ENCODE measurements at places on chromosomes 3 and 15.

- no peak for DNase-seq
Observed at GRCh38 chr3:31086698-31087097, 192.2 kb upstream of the GADL1 start.

DNA sequence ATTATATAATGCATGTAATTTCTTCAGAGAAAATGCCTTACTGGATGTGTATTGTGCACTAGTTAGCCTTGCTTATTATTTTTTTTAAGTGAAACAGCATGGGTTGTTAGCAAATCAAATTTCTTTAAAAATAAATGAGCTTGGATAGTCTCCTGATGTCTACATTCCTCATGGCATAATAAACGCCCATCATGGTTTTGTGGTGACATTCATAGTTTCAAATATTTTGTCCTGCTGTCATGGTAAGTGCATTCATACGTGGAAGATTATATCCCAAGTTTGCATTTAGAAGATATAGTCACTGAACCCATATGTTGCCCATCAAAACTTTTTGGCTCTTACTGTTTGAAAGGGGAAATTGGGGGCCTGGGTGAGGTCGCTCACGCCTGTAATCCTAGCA is 130.7 kb downstream of the ALCAM start:
- no peak for DNase-seq

DNA sequence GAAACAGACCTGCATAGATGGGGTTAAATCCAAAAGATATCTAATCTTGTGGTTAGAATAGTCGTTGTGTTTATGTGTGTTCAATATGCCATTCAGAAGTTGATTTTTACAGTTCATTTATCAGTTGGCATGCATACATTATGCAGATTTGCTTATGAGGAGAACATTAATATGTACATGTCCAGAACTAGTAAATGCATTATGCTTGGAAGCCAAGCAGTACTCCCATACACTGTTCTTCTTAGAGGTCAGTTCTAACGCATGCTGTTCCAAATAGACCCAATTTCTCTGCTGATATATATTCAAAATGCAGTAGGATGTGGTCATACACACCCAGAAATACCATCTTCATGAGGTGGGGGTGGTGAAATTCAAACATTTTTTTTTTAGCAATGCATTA is 956 bp downstream of the FGF12 start:
- no peak for DNase-seq

DNA sequence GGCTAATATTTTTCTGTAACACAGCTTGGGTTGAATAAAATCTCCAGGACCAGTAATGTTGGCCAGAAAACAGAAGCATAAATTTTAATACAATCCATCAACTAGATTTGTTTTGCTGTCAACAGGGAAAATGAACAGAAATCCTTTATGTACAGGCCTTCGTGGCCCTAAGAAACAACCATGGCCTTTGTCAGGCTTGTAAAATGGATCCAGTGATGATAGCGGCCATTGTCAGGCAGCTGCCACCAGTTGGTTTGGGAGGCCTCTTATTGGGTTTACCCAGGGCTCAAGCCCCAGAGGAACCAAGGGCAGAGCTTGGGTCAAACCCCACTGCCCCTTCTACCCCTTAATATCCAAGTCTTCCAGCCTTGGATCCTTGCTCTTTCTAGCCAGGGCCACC is 5.6 kb upstream of the FYCO1 start:
- no peak for DNase-seq

- no peak for DNase-seq
Observed at GRCh38 chr3:192229866-192230265, 497.5 kb downstream of the FGF12 start.

- DNase-seq, result no peak
Observed at GRCh38 chr3:60269377-60269776, 981.9 kb downstream of the FHIT start.

GRCh38 chr3:149131589-149131988 is 2.2 kb downstream of the HPS3 start:
- no peak for DNase-seq

DNA sequence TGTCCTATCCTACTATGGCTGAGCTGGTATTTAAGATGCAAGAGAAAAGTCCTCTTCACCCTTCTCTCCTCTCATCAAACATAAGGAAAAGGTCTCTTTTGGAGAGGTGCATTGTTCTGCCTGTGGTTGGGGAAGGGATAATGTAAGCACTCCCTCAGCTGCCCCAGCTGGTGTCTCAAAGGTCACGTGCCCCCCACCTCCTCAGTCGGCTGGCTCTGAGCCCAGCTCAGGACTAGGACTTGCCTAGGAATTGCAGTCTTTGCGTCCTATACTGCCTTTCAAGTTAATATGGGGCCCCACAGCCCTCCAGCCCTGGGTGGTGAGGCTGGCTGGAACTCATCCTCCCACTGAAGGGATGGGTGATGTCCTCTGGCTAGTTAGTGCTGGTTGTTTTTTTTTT is 29.7 kb downstream of the OR4F15 start:
- no peak for DNase-seq

DNA sequence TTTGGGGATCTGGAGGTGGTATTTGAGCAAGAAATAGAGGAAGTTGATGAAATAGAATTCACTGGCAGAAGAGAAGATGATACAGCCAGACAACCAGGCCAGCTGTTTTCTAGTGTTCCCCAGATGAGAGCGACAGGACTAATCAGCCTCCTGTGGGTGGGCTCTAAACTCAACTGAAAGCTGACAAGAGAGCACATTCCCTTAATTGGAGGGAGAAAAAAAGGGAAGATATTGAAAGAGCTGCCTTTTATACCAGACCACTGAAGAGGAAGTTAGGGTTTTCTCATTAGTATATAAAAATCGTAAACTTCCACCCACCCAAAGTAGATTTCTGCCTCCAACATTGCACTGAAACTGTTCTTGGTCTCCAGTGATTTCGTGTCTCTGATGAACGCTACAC is 6.5 kb upstream of the TM4SF19 start:
- DNase-seq, result no peak

DNA sequence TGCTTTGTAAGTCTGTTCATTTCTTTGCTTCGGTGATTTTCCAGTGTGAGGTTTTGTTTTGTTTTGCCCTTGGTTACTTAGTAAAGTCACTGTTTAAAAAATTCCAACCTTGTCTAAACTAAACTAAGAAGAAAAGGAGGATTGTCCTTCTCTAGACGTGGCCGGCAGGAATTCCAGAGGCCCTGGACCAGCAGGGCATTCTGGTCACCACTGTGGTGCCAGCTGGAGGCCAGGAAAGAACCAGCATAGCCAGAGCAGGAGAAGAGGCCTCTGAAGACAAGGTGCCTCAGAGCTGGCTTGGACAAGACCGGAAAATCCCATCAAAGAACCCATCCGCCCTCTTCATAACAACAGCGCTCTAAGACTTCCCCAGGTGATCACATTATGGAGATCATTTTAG is 8.2 kb downstream of the PLOD2 start:
- no peak for DNase-seq

DNA sequence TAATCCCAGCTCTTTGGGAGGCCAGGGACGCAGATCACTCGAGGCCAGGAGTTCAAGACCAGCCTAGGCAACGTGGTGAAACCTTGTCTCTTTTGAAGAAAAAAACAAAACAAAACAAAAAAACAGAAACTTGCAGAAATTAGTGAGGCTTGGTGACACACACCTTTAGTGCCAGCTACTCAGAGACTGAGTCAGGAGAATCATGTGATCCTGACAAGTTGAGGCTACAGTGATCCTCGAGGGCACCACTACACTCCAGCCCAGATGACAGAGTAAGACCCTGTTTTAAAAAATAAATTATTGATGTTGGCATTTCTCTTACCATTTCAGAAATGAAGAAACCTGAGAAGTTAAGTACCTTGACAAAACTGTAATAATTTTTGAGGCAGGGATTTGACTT is 44.6 kb upstream of the CCNB2 start:
- DNase-seq, result no peak

DNA sequence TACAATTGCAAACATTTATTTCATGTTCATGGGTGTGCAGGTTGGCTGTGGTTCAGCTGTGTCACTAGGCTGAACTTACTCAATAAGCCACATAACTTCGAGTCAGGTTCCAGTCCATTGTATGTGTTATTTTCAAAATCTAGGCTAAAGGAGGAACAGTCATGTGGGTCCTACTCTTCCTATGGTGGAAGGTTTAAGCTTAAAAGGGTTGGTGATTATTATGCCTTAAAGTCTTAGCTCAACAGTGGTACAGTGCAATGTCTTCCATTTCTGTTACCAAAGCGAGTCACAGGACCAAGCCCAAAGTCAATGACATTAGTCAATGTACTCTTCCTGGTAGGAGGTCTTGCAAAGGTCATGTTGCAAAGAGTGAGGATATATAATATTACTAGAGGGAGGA is 78.2 kb downstream of the ATG7 start:
- no peak for DNase-seq

- DNase-seq, result no peak
Observed at GRCh38 chr3:15576475-15576874, 24.9 kb downstream of the HACL1 start.

DNA sequence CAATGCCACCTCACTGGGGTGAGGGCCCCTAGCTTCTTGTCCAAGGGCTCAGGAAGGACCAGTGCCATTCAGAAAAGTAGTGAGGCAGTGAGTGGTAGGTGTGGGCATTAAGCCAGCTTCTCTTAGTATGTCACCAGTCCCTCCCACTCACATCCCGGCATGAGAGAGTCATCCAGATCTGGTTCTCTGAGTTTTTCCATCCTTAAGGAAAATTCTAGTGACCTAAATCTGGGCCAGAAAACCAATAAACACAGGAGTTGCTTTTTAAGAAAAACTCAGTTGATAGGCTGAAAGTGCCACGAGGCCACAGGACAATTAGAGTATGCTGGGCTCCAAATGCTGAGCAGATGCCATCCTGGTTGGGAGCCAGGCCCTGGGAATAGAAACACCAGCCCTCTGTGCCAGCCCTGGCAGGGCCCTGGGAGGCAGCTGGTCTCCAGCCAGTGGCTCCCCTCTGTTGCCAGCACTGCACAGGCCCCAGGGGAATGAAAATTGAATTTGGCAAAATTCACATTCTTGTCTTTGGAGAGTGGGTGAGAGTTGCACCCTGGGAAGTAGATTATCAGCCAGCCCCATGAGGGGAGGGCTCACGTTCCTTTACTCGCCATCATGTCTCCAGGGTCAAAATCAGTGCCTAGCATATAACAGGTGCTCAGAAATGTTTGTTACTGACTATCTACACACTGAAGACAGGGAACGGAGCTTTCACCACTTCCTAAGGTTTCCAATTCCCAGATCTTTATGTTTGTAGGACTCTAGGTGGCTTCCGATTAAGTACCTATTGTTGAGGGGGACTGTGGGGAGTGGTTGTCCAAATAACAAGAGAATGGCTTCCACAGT is 52.8 kb downstream of the FAM43A start:
- DNase-seq, result no peak

DNA sequence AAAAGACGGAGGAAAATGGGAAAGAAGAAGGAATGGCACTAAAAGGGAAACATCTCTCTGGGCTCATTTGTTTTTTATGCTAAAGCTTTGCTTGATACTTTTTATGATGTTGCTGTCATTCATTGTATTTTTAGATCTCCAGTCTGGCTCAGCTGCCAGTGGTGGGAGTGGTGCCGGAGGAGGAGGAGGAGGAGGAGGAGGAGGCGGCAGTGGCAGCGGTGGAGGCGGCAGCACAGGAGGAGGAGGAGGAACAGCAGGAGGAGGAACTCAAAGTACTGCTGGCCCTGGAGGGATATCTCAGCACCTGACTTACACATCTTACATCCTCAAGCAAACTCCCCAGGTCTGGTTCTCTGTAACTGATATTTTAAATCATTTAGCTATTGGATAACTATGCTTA is 49.6 kb downstream of the MAP6D1 start:
- DNase-seq, result no peak

- no peak for DNase-seq
Observed at GRCh38 chr15:60674704-60675395, 195.9 kb upstream of the ICE2 start.

DNA sequence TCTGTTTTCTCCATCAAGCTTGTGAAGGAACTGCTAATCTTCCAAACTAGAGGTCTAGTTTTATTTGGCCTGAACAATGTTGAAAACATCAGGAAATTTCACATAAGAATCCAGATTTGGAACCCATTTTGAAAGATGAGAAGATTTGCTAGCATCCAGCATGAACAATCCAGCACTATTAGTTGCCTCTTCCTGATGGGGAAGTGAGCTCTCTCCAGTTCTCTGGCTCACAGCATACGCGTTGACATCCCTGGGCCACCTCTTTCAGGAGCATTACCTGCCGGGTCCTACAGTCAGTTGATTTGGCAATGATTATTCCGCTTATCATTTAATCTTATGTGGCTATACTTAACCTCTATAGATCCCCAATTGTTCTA is 10.9 kb downstream of the GPR87 start:
- no peak for DNase-seq

GRCh38 chr3:129085818-129086217 is 25.2 kb downstream of the GP9 start:
- no peak for DNase-seq

DNA sequence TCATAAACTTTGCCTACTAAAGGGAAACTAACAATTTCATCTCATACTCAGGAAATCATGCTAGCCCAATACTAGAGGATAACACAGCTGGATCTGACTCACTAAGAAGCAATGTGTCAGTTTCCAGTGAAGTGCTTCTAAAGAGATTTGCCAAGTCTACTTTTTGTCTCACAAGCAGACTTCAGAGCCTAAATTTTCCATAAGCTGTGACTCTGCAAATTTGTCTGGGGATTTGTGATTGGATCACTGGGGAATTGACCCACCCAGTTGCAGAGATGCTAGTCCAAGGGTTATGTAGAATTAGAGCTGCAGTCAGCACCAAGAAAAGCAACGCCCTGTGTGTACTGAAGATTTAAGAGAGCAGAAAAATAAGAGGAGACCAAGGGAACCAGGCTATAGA is 647.1 kb downstream of the NTRK3 start:
- DNase-seq, result no peak

DNA sequence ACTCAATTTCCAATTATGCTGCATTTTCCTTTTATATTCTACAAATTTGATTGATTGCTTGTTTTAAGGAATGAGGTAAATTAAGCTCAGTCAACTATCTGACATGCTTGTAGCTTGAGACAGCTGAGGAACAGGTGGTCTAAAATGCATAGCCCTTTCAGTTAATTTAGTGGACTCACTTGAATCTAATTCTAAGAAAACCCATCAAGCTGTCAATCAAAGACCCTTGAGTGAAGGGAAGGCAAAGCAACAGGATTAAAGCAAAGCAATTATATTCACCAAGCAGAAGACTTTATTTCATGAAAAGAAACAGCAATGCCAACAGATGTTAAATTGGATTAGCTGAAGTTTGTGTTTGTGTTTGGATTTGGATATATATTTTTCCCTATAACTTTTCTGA is 228.5 kb downstream of the ARPP21 start:
- DNase-seq, result no peak

DNA sequence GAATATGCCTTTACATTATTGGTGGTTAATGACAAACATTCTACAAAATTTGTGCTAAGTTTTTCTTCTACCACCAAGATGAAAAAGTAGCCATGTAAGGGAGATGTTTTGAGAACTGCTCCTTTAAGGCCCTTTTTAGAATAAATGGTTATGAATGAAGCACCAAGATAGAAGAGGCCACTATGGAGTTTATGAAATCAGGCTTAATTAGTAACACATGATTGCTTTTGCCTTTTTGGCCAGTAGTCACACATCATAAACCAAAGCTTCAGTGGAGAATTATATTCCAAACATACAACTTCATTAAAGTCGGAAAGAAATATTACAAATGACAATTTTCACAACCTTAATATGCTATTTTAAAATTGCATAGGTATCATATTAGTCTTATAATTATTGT is 331.7 kb downstream of the RBMS3 start:
- no peak for DNase-seq

GRCh38 chr3:26281284-26281985 is 341.1 kb upstream of the LRRC3B start:
- no peak for DNase-seq

GRCh38 chr15:93378558-93378957 is 289.5 kb upstream of the RGMA start:
- DNase-seq, result no peak

GRCh38 chr3:124587053-124587408 is 143.2 kb upstream of the UMPS start:
- no peak for DNase-seq
